ENCODE measurements at places on chromosomes 5 and 9. TPM values are rescaled to one million over a fixed set of nuclear protein-coding genes. Genes with fewer than 3 reads are reported as not detected.
A peak's percentile ranks its signal among the peaks of the same experiment; 100 is the strongest.

The FPGS gene
- 117 TPM for total RNA-seq

- DNase-seq: no peak
These were observed 47.3 kb upstream of the GFPT2 start for GRCh38 chr5:180400416-180400815.

DNA sequence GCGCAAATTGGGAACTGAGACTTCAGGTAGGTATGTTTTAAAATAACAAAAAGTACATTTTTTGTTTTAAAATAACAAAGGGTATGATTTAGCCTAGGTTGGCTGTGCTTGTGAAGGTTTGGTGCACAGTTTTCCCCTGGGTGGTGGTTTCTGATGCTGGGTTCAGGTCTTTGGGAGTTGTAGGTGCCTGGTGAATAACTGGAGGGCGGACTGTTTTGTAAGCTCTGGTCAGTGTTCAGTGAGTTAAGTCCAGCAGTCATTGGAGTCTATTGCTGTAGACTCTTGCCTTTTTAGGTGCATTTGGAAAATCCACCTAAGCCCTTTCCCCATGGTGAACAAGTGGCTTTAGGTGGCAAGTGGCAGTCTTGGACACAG lies 43.9 kb downstream of the RAI14 start:
- no peak for DNase-seq

DNA sequence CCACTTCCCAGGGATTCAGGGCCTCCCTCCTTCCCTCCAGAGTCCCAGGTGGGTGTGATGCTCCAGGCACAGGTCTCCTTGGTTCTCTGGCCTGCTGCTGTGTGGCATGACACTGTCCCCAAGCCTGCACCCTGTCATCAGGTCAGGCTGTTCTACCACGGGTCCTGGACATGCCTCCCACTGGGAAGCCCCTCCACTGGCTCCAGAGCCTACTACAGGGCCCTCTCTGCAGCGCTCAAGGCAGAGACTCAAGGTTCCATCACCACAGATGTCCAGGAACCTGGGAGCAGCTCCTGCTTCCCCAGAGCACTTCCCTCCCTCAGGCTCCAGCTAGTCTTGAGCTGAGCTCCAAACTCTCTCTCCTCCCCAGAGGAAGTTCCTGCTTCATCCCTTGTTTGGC lies 237.3 kb downstream of the PBX3 start:
- DNase-seq: no peak

GRCh38 chr9:112179816-112180215 lies 4.7 kb upstream of the SUSD1 start:
- DNase-seq: no peak

The GRXCR2 gene
- total RNA-seq: not detected

DNA sequence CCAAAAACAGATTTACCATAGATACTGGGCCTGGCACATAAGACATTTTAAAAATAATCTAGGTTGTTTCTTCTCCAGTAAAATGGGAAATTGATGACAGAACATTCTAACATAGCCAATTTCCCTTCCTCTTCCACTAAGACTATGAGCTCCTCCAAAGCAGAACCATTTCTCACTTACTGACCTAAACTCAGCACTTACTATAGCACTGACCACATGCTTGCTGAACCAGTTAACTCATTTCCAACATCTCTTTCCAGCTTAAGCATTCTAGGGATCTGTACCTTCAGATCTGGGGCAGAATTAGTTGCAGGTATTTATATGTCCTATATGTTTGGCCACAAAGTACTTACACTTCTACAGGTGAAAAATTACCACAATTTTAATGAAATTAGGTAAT lies 58.9 kb downstream of the TTC39B start:
- DNase-seq: no peak

The COL23A1 gene
- 21.7 TPM for total RNA-seq

The SPAAR gene
- 0.06 TPM for total RNA-seq

DNA sequence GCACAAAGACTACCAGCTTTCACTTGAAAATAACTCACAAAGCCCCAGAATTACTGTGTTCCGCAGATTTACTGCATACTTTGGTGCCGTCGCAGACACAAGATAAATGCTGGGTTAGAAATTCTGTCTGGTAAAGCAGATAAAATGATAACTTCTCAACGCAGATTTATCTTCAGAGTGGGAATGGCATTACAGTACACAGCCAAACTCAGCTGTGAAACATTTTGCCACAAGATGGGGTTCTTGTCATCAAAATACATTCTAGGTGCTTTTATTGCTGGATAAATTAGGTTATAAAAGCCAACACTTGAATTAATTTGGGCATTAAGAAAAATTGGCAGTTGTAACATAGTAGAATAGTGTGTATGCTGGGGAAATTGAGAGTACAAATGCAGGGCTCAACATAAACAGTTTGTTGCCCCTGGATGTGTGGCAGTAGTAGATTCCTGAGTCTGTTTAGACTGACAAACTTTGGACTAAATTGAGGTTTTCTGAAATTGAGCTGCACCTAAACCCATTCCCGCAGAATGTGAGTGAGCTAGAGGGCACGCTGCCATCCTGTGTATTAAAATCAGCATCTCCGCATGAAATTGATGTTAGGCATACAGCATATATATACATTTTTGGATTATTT lies 61.1 kb downstream of the LMNB1 start:
- DNase-seq: no peak

DNA sequence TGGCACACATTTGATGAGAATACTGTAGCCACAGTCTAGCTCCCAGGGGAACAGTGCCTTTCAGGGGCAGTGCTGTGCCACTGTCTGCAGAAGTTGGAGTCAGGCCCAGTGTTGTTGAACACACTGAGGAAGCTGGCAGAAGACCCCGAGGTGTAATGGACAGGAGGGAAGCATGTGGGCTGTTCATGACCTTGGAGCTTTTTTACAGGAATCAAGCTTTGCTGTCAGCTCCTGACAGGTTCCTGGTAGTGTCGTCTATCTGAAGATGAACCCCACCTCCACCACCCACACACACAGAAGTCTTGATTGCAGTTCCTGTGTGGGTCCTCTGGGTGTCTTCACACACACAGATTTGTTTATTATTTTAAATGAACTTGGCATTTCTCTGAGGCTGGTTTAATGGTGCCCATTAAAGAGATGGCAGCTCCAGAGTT lies 40.3 kb upstream of the TNFAIP8 start:
- peak; percentile 50 for DNase-seq

DNA sequence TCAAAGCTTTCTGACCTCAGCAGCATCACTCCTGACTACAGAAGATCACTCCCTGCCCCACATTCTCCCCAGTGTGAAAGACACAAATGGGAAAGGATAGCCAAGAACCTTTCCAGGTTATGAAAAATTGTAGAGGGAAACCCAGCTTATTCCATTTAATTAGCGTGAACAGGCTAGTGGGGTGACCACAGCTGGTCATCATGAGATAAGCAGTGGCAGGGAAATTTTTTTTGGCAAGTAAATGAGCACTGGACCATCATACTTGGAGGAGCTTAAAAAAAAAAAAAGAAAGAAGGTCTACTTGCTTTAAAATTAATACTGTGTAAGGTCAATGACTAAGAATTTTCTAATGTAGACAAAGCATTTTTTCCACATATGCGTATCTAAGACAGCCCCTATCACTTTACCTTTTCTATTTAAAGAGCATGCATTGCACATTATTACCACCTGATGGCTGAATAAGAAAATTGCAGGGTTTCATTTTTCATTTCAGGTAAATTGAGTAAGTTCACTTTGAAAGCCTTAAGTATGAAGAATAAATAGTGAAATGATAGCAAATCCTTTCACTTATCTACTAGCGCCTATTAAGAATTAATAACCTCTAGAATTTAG lies 123.6 kb downstream of the ELAVL2 start:
- no peak for DNase-seq

DNA sequence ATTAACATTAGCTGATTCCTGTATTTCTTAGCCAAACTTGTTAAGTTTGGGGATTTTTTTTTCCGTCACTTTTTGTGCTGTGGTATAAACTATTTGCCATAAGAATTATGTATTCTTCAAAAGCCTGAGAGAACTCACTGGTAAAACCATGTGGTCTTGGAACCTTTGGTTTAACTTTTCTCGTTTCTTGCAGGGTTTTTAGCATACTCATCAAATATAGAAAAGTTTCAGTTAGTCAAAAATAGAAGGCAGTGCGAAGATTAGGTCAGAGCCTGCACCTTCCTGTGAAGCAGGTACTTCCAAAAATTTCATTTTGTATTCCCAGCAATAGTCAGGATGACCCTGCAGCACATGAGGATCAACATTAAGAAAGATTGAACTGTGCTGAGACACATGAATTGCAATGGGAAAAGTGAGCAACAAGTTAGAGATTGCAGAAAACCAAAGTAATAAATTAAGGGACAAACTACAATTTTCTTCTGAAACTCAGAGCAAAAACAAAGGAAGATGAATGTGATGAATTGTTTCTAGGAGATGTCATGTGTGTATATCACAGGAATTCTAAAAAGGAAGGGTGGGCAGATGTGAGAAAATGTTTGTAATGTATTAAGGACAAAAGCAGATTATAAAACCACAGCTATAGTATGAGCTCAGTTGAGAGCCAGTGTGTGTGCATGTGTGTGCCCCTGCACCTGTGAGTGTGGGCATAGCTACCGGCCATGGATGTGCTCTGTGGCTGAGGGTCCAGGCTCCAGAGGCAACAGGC lies 102.2 kb downstream of the ANGPTL2 start:
- DNase-seq: no peak

GRCh38 chr5:1771149-1772065 lies 28.2 kb downstream of the MRPL36 start:
- no peak for DNase-seq

- DNase-seq: no peak
These were observed 36.6 kb downstream of the NREP start for GRCh38 chr5:111720333-111720890.

GRCh38 chr5:84292788-84293653 lies 91.7 kb downstream of the EDIL3 start:
- no peak for DNase-seq

DNA sequence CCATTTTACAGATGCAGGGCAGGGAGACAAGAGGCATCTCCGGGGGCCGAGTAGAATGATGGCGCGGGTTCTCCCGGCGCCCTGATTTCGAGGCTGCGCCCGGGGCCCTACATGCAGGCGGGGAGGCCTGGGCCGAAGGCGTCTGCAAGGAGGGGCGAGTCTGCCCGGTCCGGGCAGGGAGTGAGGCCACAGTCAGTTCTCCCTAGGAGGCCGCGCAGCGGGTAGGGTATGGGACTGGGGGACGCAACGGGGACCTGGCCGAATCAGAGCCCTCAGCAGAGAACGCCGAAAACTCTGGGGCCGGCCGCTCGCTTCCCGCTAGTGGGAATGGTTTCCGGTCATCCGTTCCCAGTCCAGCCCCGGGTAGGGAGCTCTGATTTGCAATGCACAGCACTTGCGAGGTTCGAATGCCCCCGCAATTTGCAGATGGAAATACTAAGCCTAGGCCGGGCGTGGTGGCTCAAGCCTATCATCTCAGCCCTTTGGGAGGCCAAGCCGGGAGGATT lies 6.4 kb downstream of the TLX3 start:
- no peak for DNase-seq

The IL4 gene
- not detected for total RNA-seq

The CCDC192 gene
- total RNA-seq: not detected

- DNase-seq: no peak
These were observed 7.8 kb upstream of the DNAJC18 start for GRCh38 chr5:139446956-139447779.

The FREM1 gene
- total RNA-seq: not detected

- no peak for DNase-seq
These were observed 42.5 kb downstream of the SEMA4D start for GRCh38 chr9:89455356-89455824.

DNA sequence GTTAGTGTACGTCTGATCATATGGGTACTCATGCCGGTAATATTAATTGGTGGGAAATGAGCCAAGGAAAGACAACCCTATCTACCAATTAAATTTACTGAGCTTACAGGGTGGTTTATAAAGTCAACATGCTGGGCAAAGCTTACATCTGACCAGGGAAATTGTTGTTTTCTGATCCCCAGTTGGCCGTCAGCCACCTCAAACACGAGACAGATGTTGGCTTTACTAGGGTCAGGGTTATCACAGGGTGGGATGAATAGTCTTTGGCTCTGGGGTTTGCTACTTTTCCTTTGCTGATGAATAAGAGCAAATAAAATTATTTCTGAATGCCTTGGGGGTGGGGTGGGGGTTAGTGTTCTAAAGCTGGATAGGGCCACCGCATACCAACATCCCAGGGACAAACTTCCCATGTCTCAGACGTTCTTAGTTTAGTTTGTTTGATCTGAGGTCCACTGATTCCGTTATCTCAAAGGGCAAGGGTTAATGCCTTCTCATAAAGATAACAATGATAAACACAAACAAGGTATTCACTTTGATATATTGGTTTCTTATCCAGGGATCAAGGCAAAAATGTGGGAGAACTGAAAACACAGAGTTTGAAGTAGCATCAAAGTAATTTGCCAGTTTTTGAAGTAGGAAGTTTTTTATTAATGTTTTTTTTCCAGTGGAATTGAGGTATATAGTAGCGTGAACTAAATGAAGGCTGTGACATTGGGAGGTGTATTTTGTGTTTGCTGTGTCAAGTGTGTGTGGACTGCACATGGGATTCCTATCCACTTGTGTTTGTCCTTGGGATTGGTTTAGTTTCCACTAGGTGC lies 109.1 kb upstream of the RPS23 start:
- DNase-seq: peak; percentile 90

- DNase-seq: no peak
These were observed 129.8 kb downstream of the CD180 start for GRCh38 chr5:67066815-67067214.

DNA sequence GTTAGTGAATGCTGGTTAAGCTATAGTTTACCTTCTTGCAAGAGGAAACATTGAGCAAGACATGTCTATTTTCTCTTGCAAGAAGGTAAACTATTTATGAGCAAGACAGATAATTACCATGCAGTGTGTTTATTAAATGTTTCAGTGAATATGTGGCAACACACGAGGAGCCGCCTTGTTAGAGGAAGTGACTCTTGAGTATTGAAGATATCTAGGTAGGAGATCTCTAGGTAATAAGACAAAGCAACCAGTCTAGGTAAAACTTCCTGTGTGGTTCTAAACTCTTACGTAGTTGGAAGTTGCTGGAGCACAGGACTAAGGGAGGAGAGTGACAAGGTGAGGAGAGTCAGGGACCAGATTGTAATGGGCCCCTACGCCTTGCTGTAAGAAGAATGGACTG lies 16.8 kb downstream of the SKP2 start:
- no peak for DNase-seq

DNA sequence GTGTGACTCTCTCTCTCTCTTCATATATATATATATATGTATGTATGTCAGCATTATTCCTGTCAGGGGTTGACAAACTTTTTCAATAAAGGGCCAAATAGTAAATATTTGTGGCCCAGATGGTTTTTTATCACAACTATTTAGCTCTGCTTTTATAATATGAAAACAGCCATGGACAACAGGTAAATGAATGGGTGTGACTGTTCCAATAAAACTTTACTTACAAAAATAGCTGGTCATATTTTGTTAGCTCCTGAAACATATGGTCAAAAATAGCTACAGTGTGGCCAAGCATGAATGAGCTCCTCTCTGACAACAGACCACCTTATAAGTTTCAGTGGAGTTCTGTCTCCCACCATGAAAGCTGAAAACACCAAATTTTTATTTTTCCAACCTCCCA lies 21.6 kb downstream of the RAPGEF6 start:
- no peak for DNase-seq

GRCh38 chr5:69152731-69153130 lies 14.2 kb upstream of the CCNB1 start:
- DNase-seq: no peak

The BSPRY gene
- total RNA-seq: not detected

The LARP1 gene
- total RNA-seq: 61.9 TPM

The ECSCR gene
- total RNA-seq: 2.4 TPM
